Lung microvascular endothelial cell (primary cell): ENCODE measurements at places on chromosomes 2 and 18. TPM values are rescaled to one million over a fixed set of nuclear protein-coding genes. Genes with fewer than 3 reads are reported as not detected.
A peak's percentile ranks its signal among the peaks of the same experiment; 100 is the strongest.

DNA sequence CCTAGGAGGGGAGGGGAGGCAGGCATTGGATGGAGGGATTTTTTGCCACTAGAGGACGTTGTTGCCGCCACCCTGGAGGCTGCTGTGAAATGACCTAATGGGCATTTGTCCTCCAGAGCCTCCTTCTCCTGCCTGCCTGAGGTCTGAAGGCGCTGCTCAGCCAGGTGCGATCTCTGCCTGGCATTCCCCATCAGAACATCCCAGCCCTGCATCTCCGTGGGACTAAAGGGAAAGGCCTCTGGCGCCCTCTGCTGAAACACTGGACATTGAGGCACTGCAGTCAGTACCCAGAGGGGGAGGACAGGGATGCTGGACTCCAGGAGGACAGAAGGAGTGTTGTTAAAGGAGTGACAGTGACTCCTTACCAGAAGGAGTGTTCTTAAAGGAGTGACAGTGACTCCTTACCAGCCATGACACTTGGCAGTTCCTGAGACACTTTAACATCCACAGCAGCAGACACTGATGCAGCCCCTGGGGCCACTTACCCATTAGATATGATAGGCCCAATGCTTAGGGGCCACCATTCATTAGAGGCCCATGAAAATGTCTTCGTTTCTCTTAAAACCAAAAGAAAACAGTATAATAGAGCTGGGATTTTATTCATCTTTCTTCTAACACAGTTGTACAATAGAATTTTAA, 17.0 kb downstream of the THNSL2 start:
- DNase-seq, result peak; percentile 62

DNA sequence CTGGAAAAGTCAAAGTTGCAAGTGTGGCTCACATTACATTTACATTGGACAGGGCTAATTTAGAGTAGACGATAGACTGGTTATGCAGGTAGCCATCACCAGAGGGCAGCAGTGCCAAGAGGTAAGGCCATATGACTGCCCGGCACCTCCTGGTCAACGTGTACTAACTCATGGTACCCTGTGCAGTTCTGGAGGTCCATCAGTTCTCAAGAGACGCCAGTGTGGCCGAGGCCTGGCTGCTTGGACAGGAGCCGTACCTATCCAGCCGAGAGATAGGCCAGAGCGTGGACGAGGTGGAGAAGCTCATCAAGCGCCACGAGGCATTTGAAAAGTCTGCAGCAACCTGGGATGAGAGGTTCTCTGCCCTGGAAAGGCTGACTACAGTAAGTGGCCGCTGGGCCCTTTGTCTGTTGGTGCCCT, 65.8 kb upstream of the EML6 start:
- peak; percentile 59 for DNase-seq

DNA sequence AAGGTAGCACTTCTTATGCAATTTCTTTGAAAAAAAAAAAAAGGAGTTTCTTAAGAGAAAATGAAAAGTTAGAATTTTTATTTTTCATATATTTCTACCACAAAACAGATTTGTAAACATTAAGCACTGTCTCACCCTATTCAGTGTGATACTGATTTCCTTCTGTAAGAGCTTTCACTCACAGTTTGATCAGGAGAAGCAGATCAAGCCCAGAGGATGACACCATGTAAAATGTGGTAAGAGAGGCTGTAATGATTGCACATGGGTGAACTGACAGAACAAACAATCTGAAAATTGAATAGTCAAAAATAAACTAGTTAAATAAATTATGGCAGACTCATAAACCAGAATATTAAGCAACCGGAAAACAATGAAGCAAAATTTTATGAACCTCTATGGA, 54.5 kb downstream of the MEMO1 start:
- DNase-seq, result no peak

DNA sequence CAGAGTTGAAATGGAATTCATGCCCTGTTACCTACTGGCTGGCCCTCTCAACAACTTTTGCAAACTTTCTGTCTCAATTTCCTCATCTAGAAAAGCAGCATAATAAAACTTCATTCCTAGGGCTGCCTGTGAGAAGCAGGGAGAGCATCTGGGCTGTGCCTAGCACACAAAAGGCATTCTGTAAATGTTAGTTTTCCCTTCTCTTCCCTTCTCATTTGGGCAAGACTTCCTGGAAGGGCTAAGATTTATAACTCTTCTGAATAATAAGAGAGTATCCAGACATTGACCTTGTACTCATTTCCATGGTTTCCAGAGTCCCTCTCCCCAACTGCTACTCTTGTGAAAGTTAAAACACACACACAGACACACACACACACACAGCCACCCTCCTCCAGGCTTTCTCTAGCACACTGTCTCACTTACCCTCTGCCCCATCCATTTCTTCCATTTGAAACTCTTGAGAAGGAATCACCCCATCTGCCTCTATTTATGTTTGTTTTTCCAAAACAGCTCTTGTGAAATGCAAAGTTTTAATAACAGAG, 302.1 kb downstream of the SMAD2 start:
- DNase-seq, result no peak

DNA sequence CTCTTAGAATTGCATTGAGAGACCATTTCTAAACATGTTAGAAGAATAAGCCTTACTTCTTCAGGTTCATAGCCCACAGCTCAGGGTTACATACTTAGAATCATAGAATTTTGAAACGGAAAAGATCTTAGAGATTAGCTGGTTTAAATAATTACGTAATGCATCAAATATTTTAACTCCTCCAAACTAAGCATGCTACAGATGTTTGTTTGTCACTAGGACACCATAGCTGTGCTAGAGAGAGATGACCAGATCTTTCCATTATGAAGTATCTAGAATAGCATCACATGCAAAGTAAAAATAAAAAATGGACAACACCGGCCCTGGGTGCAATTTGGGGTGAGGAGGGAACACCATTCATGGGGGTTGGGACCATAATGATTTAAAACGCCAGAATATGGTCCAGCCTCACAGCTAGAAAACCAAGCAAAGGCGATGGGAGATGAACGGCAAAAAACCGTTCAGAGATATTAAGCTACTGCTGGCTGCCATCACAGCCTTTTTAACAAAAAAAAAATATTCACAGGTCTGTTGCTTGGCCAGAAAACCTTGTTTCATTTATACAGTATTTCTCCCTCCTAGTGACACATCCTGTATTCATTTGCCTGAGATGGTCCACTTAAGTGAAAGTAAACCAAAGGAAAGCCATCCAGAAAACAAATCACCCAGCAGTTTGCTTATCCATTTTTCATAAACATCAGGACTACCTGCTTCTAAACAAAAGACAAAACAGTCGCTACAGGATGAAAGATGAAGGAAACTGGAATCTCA, 94.2 kb downstream of the EPHA4 start:
- DNase-seq, result no peak

DNA sequence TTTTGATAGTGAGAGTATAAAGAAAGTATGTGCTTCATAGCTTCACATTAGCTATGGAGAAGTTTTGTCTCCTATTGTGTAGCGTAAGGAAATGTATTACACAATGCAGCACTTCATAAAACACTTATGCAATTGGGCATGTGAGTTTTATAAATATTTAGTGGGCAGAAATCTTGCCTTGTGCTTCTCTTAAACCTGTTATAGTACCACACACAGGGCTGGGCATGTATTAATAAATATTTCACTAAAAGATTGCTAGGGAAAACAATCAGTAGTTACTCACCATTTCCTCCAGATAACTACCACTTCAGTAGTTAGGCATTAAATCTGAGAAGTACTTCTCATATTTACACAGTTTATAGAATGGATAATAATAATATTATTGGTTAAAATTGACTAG, 1080.8 kb upstream of the PIK3C3 start:
- DNase-seq, result no peak

DNA sequence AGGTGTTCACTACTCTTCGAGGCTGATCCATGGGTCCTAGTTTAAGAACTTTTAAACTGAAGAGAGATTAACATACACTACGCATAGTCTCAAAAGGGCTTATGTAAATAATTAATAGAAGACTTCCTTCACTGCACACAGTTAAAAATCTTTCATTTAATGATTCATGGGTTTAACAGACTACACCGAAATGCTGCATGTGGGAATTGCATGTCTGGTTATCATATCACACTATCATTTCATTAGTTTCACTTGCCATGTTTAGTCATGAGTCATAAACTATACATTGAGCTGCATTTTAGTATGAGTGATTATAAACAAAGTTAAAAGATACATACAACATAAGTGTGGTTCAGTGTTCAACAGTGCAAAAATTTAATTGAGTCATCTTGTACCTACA, 31.2 kb downstream of the GLS start:
- no peak for DNase-seq

DNA sequence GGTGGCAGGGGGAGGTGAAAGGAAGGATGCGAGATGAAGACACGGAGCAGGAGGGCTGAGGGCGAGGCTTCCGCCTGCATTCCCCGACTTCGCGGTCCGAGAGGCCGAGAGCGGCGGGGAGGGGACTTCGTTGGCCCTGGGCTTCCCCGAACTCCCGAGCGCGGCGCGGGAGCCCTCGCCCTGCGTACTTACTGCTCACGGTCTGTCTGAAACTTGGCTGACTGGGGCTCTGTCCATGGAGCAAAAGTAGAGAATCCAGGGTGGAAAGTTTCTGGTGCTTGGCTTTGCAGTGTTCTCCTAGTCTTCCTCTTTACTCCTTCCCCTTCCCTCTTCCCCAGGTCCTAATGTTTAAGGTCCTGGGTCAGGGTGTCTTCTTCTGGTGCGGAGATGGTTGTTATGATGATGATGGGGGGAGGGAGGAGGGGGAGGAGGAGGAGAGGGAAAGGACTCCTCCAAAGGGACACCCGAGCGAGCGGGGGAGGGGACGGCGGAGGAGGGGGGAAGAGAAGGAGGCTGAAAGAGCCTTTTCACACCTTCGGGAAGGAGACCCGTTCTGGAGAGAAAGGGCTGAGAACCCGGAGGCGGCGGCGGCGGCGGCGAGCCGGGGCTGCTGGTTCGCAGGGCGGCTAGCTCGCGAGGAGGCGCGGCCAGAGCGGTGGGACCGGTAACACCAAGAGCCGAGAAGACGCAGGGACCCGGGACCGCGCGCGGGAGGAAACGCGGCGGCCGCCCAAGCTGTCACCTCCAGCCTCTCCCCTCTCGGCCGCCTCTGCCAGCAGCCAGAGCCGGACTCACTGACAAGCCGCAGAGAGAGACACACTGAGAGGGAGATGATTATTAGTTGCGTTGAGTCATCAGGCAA, at the start of gene SATB2:
Gene SATB2 (minus strand): TSS at position 793 of the 862 bp plus-strand sequence. CDS start 1,902 bp downstream, outside the sequence.
- DNase-seq, result peak; percentile 60

- DNase-seq, result no peak
Measured at GRCh38 chr2:16066261-16067036, 126.1 kb downstream of the MYCN start.

DNA sequence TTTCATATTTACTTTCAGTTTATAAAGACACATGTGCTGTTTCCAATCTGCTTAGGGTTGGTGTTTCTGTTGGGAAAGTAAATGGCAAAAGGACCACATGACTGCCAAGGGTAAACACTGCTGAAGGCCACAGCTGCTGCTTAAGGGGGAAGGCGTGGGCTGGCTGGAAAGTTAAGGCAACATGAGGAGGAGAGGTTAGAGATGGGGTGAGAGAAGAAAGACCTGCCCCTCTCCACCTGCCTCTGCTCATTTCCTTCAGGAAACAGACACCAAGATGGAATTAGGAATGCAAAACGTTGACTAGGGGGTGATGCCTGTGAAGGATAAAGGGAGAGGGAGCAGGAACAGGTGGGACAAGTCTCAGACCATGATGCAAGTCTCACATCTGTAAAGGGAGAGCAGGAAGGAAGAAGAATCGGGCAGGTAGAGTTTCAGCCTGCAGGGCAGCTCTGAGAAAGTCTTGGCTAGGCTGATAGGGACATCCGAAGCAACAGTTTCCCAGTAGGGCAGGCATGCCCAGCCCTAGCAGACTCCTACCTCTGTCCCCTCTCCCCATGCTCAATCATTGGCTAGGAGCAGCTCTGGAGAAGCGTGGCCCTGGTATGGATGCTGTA, 86.0 kb downstream of the CDC42EP3 start:
- peak; percentile 66 for DNase-seq

DNA sequence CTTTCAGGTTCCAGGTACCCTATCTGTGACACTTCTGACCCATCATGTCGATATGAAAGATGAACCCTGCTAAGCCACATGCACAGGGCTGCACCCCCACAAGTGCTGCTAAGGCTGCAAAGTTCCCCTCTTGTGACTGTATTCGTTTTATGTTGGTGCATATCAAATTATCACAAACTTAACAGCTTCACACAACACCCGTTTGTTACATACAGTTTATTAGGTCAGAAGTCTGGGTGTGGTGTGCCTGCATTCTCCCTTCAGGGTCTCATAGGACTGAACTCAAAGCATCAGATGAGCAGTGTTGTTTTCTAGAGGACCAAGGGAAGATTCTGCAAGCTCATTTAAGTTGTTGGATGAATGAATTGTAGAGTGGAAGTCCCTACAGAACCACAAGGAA, 199.4 kb downstream of the ANAPC1 start:
- DNase-seq, result no peak

DNA sequence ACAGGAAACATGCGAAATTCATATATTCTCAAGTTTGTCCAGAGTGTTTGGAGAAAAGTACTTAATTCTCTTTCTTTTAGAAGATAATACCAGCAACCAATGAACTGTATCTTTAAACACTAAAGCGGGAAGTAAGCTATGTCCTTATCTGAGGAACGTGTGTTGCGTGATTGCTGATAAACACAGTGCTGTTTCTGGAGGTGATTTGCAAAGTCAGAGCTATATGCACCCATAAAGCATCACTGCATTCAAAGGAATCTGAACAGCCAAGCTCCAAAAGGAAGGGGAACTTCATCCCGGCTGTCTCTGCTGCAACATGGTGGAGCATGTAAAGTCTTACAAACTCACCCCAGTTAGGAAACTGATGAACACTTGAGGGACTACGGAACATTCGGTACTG, 271.7 kb upstream of the FN1 start:
- no peak for DNase-seq

DNA sequence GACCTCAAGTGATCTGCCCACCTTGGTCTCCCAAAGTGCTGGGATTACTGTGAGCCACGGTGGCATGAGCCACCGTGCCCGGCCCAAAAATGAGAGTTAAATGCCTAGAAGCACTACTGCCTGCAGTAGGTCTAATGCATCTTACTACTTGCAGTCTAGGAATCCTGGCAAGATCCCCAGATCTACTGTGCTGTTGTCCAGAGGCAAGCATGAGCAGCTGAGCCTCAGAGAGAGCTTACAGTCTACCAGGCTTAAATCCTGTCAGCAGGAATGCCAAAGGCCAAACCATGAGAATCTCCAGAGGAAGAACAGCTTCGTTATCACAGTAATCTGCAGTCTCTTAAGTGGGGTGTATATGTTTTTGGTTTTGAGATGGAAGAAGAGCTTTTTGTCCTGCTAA, 54.4 kb downstream of the XRCC5 start:
- no peak for DNase-seq

- no peak for DNase-seq
Measured at GRCh38 chr2:218754781-218755180, 27.2 kb upstream of the CYP27A1 start.

The CBLN2 gene
- total RNA-seq, result under 0.01 TPM in 1 of 2 replicates, not detected in the other

The HOXD12 gene
- not detected in 2 replicates for total RNA-seq

The PIEZO2 gene
- 169 and 256 TPM in 2 replicates for total RNA-seq

The IL18R1 gene
- total RNA-seq, result 0.20 and 0.22 TPM in 2 replicates

The ANO7 gene
- total RNA-seq, result 0.65 and 2.6 TPM in 2 replicates

The CCL20 gene
- total RNA-seq, result 0.60 and 2.8 TPM in 2 replicates
